ENCODE measurements at places on chromosomes 2 and 18.
A peak's percentile ranks its signal among the peaks of the same experiment; 100 is the strongest.

- no peak for DNase-seq
These were observed 1.5 kb downstream of the LOXL3 start for GRCh38 chr2:74551942-74552913.

- no peak for DNase-seq
These were observed 644 bp upstream of the DYM start for GRCh38 chr18:49460976-49461601.

DNA sequence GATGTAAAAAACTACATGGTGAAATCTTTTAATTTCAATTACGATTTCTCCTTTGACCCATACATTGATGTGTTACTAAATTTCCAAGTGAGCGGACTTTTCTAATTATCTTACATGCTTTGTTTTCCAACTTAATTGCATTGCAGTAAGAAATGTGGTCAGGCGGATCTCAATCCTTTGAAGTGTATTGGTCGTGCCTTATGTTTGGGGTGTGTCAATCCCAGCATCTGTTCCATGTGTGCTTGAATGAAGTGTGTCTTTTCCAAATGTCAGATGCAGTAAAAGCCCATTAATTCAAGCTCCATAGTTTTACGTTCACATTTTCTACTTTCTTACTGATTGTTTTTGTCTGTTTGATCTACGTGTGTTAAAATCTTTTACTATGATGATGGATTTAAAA is 113.1 kb downstream of the UXS1 start:
- DNase-seq: no peak

DNA sequence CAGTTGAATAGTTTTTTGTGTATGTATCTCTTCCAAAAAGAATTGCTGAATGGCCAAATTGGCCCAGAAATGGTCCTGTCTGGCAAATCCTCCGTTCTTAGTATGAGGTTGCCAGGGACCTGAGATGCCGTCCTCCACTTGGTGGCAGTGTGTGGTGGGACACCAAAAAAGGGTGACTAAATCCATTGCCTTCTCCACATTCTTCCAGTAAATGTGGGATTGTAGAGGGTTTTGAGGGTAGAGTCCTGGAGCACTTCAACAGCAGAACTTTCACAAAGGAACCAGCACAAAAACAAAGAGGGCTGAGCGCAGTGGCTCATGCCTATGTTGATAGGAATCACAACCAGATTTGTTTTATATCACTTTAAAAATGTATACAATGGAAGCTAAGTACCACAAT is 199.9 kb downstream of the BCL2 start:
- no peak for DNase-seq

GRCh38 chr2:238159661-238160205 is 963 bp downstream of the ERFE start:
- DNase-seq: no peak

DNA sequence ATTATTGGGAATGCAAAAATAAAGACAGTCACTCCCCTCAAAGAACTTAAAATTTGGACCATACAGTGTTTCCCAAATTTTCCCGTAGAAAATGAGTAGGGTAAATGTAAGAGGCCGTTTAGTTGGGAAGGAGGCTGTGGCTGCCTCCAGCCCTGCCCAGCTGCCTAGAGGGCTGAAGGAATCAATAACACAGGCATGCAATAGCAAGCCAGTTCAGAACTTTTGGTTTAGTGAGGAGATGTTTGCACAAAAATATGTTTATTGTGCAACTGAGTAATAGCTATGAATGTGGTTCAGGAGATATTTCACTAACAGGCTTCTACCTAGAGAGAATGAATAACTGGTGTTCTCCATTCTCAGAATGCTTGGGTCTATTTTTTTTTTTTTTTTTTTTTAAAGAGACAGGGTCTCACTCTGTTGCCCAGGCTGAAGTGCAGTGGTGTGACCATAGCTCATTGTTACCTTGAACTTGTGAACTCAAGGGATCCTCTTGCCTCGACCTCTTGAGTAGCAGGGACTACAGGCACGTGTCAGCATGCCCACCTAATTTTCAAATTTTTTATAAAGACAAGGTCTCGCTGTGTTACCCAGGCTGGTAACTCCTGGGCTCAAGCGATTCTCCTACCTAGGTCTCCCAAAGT is 23.6 kb downstream of the UGP2 start:
- no peak for DNase-seq

GRCh38 chr2:37629529-37629928 is 41.9 kb downstream of the CDC42EP3 start:
- DNase-seq: no peak

DNA sequence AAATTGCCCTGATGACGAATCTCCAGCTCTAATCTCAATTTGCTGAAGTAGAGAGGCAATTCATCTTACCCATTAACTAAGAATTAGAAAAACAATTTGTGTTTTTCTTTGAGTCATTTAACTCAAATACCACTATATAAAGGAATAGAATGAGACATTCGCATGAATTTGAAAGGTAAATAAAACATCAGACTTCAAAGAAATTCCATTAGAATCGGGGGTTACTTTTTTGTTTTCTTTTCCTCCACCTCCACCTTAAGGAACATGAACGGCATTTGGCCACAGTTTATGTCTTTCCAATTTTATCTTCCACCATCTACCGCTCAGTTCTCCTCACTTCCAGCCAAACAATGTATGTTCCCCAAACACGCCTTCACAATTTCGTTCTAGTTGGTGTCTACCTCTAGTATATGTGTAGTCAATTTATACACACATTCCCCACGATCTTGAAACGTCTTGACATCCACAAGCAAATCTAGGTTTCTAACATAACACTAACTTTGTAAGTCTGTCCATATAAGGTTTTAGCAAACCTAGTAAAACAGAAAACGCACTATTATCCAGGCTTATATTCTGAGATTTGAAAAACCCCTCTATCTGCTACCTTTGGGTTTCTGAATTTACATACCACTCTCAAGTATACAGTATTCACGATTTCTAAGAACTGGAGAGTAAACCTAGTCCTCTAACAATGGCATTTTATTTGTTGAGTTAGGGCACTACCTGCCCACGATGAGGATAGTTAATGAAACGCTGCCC is 1.2 kb upstream of the SMCHD1 start:
- no peak for DNase-seq

DNA sequence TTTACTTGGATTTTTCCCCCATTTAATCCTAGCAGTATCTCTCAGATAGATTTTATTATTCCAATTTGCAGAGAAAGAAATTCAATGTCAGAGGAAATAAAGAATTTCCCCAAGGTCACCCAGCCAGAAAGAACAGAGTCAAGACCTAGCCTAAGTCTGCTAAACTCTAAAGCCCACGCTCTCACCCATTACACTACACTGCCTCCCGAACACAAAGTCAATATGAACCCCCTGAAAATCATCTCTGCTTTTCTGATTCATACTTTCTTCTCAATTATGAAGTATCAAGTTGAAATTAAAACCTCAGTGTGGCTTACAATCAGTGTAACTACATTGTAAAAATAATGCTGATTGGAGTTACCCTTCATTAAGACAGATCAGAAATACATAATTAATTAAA is 89.6 kb downstream of the METTL8 start:
- no peak for DNase-seq

DNA sequence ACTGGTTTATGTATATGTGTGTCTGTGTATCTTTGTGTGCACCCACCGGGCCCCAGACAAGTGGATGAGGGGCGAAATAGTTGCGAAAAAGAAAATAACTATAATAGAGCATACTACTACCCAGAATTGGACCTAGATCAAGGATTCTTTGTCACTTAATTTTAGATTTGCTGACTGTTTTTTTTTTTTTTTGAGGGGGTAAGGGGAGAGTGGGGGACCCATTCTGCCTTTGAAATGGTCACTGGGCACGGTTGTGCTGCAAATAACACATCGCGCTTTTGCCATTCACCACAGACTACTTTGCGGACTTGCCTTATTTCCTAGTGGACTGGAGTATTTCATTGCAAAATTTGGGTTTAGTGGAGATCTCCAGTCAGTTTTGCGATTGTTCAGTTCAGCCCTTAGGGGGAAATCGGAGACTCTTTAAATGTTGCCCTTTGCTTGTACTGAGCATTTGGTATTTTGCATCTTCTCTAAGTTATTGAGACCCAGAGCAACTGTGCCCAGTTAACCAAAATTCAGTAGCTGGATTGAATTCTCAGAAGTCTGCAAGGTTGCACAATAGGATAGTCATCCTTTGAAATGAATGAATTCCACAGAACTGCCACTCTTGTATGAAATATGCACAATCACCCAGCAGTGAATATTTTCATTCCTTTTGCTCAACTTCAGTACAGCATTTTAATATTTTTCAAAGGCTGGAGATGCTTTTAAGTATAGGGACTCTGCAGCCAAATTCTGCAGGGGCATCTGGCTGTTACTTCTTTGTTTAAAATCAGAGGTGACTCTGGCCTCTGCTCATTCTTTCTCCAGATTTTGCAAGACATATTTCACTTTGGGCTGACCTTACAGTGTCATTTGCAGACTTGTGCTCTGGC is 2.9 kb downstream of the TRIB2 start:
- peak; percentile 42 for DNase-seq

DNA sequence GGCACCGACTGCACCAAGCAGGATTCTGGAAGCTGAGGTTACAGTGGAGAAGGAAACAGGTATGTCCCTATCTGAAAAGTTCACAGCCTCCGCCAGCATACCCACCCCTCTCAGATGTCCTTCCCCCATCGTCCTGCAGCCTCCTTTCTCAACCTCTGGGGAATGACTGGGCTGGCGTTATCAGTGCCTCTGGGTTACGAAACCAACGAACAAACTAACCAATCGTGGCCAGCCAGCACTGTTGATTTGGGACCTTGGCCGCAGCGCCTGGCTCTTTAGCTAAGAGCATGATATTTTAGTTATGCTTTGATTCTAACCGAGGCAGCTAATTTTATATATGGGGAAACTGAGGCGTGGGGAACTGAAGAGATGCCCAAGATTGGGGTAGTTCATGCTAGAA is 233.0 kb downstream of the TFCP2L1 start:
- DNase-seq: no peak

GRCh38 chr2:66303471-66303870 is 131.5 kb upstream of the MEIS1 start:
- no peak for DNase-seq

DNA sequence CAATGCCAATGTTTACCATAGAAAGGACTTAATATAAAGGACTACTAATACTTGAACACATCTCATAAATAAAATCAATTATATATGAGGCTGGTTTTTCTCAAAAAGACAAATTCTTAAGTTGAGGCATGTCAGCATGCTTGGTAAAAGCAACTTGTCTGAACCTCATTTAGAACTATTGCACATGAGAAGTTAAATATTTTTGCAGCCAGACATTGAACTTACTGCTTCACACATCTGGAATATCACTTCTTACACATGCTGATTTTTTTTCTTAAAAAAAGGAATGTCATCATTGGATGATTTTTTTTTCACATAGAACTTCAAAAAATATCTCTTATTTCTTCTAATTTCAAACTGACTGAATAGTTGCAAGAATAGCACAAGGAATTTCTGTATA is 609.0 kb downstream of the EPHA4 start:
- DNase-seq: no peak

DNA sequence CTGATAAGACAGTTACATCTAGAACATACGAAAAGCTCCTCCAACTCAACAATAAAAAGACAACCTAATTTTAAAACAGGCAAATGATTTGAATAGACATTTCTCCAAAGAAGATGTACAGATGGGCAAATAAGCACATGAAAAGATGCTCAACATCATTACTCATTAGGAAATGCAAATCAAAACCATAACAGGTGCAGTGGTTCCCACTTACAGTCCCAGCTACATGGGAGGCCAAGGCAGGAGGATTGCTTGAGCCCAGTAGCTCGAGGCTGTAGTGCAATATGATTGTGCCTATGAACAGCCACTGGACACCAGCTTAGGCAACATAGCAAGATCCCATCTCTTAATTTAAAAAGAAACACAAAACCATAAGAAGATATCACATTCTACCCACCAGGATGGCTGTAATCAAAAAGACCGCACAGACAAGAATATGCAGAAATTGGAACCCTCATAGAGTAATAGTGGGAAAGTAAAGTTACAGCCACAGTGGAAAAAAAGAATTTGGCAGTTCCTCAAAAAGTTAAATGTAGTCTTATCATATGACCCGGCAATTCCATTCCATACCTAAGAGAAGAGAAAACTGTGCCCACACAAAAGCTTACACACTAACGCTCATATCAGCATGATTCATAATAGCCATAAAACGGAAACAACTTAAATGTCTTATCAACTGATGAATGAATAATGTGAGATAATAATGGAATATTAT is 30.5 kb upstream of the ARMC9 start:
- DNase-seq: no peak

GRCh38 chr18:70659036-70659925 is 370.4 kb downstream of the SOCS6 start:
- DNase-seq: no peak

GRCh38 chr2:186399082-186399644 is 86.9 kb upstream of the ZC3H15 start:
- no peak for DNase-seq

GRCh38 chr2:170533156-170533555 is 182.0 kb upstream of the SP5 start:
- DNase-seq: no peak

DNA sequence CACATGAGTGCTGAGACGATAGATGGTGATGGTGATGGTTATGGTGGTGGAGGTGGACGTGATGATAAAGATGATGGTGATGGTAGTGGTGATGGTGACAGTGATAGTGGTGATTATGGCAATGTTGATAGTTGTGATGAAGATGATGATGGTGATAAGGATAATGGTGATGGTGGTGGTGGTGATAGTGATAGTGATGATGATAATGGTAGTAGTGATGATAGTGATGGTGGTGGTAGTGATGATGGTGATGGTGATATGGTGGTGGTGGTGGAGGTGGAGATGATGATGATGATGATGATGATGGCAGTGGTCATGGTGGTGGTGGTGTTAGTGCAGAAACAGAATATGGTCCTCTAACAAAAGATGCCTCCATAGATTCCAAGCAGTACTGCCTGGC is 10.3 kb downstream of the ANTXR1 start:
- no peak for DNase-seq

DNA sequence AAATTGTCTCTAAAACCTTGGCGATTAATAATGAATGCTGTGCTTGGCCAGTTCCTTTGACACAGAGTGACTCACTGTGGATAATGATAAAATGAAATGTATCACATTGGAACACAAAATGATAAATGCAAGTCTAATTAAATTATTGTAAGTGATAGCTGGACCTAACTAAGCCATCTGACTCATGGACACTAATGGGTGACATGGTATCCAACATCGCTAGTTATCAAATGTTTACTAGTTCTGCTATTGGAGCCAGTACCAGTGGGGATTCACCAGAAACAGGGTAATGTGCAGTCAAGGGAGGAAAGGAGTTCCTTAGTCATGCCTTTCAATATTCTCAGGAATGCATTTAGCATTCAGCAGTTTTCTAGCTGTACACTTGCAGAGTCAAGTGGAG is 736.3 kb upstream of the ACVR2A start:
- DNase-seq: no peak

DNA sequence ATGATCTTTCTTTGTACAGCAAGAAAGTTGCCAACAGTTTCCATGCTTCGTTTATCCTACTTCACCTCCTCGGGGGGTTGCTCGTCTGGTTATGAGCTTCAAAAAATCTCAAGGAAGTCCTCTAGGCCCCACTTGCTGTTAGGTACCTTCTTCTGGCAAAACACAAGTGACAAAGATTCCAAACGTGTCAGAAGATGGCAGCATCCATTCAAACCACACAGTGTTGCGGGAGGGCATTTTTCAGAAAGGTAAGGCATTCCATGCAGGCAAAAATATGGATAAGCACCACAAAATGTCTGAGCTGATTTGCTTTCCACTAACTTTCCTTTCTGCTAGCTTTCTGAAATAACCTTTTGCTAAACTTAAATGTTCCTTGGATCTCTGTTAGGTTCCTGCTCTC is 13.2 kb upstream of the OR6B3 start:
- no peak for DNase-seq

- DNase-seq: no peak
These were observed 74.7 kb downstream of the TNFRSF11A start for GRCh38 chr18:62399781-62400308.

GRCh38 chr2:105294046-105294445 is 35.5 kb downstream of the TGFBRAP1 start:
- no peak for DNase-seq
